ENCODE measurements at places on chromosomes 2 and 18.

- DNase-seq: no peak
Observed at GRCh38 chr2:241776336-241777169, at the start of gene GAL3ST2. Gene GAL3ST2 (plus strand): TSS chr2:241776822. CDS start chr2:241776956, 134 bp downstream.

- no peak for DNase-seq
Observed at GRCh38 chr2:29583104-29583503, 338.3 kb downstream of the ALK start.

- no peak for DNase-seq
Observed at GRCh38 chr2:101679037-101679726, 18.3 kb upstream of the MAP4K4 start.

- DNase-seq: no peak
Observed at GRCh38 chr2:126777620-126777978, 121.1 kb upstream of the TEX51 start.

DNA sequence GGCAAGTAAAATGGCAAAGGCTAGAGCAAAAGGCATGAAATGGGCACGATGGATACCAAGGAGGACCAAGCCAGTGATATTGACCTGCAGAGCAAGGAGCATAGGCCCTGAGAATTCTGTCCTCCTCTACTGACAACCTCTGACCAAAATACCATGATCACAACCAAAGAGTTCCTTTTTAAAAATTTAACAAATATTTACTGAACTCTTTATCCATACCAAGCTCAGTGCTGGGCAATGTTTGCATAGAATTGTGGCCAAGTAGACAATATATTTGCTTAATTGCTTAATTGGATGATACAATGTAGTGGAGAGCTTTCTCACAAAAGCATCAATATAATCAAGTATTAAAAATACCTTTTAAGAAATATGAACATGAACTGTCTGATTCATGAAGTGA, 265.7 kb downstream of the ICOS start:
- DNase-seq: no peak

- DNase-seq: no peak
Observed at GRCh38 chr2:157336137-157337010, 10.8 kb upstream of the ERMN start.

DNA sequence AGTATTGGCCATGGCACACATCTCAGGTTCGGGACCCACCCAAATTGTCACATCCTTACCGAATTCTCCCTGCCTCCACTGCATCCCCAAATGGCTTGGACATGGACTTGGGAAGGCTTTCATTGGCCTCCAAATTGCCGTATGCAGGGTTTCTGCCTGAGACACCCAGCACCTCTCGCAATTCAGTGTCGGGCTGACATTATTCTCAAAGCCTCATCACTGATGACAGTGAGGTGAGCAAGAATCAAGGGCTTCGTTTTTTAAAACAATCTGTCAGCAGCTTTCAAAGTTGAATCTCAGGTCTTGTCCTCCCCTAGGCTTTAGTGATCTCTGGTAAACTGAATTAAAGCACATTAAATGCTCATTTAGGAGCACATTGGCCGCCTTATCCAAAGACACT, 29.5 kb upstream of the TGFA start:
- no peak for DNase-seq

DNA sequence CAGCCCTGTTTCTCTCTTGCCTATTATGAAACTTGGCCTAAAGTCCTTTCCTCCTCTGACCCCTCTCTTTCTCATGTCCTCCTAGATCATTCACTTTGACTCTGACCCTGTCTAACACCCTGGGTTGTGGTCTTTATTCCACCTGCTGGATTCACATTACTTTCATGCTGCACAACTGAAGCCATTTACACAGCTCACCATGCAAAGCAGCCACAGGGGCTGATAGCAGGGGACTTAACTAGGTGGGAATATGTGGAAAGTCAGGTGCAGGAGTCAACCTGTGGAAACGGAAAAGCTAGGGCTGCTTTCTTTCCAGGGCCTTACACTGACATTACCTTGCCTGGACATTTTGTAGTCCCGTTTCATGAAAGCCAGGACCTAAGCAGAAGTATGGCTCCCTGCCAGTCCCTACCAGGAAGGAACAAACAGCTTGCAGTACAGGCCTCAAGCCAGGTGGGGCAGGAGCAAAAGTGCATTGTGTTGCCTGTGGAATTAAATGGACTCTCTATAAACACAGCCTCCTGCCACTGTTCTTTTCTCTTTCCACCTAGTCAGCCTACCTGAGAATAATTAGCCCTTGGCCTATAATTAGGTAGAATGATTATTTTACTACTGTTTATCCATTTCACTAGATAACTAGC, 11.8 kb downstream of the MAPRE3 start:
- peak; percentile 31 for DNase-seq

GRCh38 chr18:3139406-3139805, 80.4 kb downstream of the MYOM1 start:
- DNase-seq: no peak

DNA sequence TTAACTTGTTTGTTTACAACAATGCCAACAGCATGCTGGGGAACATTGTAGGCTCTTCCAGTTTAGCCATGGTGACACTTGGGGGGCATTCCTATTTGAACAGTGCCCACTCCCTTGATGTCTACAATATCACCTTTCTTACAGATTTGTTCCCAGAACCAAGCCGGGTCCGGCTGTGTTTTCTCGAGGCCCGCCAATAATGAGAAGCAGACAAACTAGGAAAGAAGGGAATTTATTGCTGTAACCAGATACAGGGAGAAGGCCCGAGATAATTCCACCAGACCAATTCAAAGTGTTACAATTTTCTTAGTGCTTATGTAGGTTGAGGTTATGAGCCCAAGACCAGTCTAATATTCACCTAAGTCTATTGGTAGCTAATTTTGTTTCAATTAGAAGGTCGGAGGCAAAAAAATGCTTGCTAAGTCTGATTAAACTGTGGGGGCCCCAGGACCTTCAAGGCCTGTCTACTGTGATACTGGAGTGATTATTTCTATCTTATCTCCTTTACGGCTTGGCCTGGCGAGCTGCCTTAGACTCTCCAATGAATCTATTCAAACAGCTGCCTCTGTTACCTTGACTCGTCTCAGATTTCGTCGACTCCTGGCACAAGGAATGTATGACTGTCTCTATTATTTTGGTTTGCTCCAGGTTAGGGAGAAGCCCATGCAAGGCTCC, 59.1 kb upstream of the PSME4 start:
- no peak for DNase-seq

GRCh38 chr2:200829258-200829655, 17.5 kb downstream of the BZW1 start:
- no peak for DNase-seq

DNA sequence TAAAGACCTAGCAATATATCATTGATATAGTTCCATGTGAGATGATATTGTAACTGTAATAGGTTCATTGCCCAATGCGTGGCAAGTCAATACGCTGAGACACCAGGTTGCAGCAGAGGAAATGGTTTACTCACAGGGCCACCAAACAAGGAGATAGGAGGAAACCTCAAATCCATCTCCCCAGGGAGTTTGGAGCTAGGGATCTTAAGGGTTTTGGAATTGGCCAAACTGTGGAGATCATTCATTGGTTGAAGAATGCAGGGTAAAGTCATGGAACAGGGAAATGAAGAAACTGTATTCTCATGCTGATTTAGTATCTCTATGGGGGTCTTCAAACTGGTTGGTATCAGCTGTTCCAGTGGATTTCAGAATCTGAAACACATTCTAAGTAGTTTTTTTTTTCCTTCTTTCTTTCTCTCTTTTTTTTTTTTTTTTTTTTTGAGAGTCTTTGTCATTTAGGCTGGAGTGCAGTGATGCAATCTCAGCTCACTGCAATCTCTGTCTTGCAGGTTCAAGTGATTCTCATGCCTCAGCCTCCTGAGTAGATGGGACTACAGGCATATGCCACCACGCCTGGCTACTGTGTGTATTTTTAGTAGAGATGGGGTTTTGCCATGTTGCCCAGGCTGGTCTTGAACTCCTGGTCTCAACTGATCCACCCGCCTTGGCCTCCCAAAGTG, 30.7 kb upstream of the PPM1B start:
- no peak for DNase-seq

Measured in anterior cingulate cortex (tissue), 58 donors.